Osteocyte (in vitro differentiated cells): ENCODE measurements at places on chromosomes 11 and 22. TPM values are rescaled to one million over a fixed set of nuclear protein-coding genes. Genes with fewer than 3 reads are reported as not detected.

Gene REXO2
- 116 and 124 TPM in 2 replicates for total RNA-seq

Gene NPTXR
- 4.7 and 4.8 TPM in 2 replicates for total RNA-seq

- no peak overlapping the region for H3K4me3 ChIP-seq
- H3K27ac ChIP-seq, result no peak overlapping the region
- no peaks in the 10 kb centered on the region for H3K27me3 ChIP-seq
- no peaks in the 10 kb centered on the region for H3K36me3 ChIP-seq
- DNase-seq, result no peak
These were observed 88.1 kb downstream of the MICAL2 start for GRCh38 chr11:12198251-12199222.

DNA sequence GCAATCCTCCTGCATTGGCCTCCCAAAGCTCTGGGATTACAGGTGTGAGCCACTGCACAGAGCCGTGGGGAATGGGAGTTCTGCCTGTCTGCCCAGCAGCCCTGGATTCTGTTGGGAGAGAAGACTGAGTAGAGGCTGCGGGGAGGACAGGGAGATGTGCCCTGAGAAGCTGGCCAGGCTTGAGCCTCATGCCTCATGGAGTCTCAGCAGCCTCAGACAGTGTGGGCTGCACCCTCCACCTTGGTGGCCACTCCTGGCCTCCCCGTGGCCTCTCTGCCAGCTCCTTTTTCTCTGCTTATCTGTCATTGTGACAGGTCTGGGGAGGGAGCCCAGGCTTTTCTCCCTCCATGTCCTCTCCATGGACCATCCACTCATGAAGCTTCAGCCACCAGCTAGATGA lies 43.2 kb downstream of the DKK3 start:
- DNase-seq, result no peak
- H3K36me3 ChIP-seq, result peaks cover 61% of the 10 kb centered on the region
- H3K27me3 ChIP-seq, result no peaks in the 10 kb centered on the region
- peaks cover 39% of the 10 kb centered on the region for H3K4me1 ChIP-seq
- no peak overlapping the region for H3K4me3 ChIP-seq
- H3K27ac ChIP-seq, result no peak overlapping the region

- peaks cover 24% of the 10 kb centered on the region for H3K36me3 ChIP-seq
- DNase-seq, result no peak
- no peak overlapping the region for H3K4me3 ChIP-seq
- no peaks in the 10 kb centered on the region for H3K27me3 ChIP-seq
- no peak overlapping the region for H3K27ac ChIP-seq
These were observed 187.6 kb upstream of the PITPNB start for GRCh38 chr22:28106617-28107016.

GRCh38 chr11:129386795-129387397 lies 11.2 kb downstream of the BARX2 start:
- no peak for DNase-seq
- peaks cover 70% of the 10 kb centered on the region for H3K27me3 ChIP-seq
- H3K4me1 ChIP-seq, result peaks cover 5% of the 10 kb centered on the region
- no peak overlapping the region for H3K4me3 ChIP-seq
- H3K27ac ChIP-seq, result no peak overlapping the region

DNA sequence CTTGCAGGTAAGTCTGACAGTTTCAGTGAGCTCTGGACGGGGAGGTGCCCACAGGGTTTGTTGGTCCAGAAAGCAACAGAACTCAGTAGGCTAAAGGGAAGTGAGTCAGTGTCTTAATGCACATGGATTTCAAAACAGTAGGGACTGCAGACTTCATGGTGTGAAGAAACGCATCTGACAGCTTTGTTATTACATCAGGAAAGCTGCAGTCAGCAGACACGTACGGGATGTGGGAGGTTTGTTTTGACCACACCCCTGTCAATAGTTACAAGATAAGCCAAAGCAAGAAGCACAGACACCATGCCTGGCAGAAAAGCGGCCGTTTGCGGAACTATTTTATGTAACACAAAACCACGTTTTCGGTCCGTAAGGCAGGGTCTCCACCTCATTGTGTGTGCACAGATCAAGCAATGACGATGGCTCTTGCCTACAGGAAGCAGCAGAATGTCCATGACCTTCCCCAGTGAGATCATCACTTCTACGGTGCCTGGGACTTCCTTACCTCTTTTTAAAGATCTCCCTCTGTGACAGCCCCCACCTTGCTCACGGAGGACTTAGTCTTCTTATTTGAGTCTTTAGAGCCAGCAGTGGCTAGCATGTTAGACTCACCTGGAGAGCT lies 58.2 kb upstream of the FTH1 start:
- H3K36me3 ChIP-seq, result no peaks in the 10 kb centered on the region
- no peak overlapping the region for H3K4me3 ChIP-seq
